ENCODE measurements at places on chromosomes 2 and 18.
A peak's percentile ranks its signal among the peaks of the same experiment; 100 is the strongest.

DNA sequence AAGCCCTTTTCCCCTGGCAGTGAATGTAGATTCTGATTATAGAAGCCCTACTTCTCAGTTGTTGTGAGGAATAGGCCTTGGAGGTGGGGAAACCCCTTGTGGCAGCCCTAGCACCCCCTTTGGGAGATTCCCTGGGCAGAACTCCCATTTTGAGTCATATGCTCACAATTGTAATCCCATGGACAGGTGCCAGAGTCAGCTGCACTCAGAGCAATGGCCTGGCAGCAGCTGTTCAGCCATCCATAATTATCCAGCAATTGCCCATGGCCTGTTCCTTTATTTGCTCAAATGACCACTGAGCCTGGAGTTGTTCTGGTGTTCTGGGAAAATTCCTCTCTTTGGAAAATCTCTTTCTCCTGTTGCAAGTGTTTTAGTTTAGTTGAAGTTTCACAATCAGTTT is 71.7 kb downstream of the PTRHD1 start:
- peak; percentile 76 for DNase-seq

DNA sequence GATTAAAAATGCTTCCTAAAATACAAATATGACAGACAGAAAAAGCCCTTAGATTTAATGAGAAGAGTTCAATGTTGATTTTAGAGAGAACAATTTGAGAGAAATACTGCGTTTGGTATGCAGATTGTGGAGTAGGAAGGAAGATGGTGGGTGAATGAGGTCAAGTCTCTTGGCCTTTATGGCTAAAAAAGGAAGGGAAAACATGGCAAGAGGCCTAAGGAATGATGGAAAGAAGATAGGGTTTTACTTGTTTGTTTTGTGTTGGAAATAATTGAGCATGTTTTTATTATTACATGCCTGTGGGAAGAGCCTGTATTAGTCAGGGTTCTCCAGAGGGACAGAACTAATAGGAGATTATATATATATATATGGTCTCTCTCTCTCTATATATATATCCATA is 318.1 kb downstream of the TRIB2 start:
- no peak for DNase-seq

DNA sequence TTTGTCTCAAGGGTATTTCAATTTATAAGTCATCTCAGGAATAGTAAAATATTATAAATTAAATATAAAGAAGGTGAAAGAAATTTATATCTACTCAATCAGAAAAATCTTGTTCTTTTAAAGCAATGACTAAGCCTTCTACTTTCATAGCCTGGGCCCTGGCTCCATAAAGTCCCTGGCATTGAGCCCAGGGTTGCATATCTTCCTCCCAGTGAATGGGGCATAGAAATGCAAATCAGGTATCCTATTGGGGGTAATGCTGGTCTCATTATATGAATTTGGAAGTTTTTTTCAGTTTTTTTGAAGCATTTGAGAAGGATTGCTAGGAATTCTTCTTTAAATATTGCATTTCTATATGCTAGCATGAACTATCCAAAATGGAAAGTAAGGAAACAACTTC is 73.9 kb upstream of the MC2R start:
- peak; percentile 6 for DNase-seq

GRCh38 chr2:59754011-59754735 is 799.3 kb downstream of the BCL11A start:
- no peak for DNase-seq

All from DMS 273 treated with DMSO at 0.1 percent for 48 hours (cell line).